ENCODE measurements at places on chromosomes 3 and 15. TPM values are rescaled to one million over a fixed set of nuclear protein-coding genes. Genes with fewer than 3 reads are reported as not detected.
A peak's percentile ranks its signal among the peaks of the same experiment; 100 is the strongest.

STAC gene
- not detected for polyA plus RNA-seq

EPHA6 gene
- polyA plus RNA-seq = not detected

- no peaks in the 10 kb centered on the region for H3K4me1 ChIP-seq
- no peak for DNase-seq
- H3K36me3 ChIP-seq = no peaks in the 10 kb centered on the region
- no peak overlapping the region for H3K27ac ChIP-seq
- H3K4me3 ChIP-seq = no peak overlapping the region
Observed at GRCh38 chr3:175447521-175447920, 588.4 kb downstream of the NAALADL2 start.

- H3K4me1 ChIP-seq = peaks cover 77% of the 10 kb centered on the region
- DNase-seq = no peak
- no peaks in the 10 kb centered on the region for H3K27me3 ChIP-seq
- peaks cover 67% of the 10 kb centered on the region for H3K36me3 ChIP-seq
- no peak overlapping the region for H3K4me3 ChIP-seq
Observed at GRCh38 chr3:187042874-187043458, 96.3 kb downstream of the RPL39L start.

OR5K2 gene
- not detected for polyA plus RNA-seq

- no peaks in the 10 kb centered on the region for H3K27me3 ChIP-seq
- H3K36me3 ChIP-seq = no peaks in the 10 kb centered on the region
- no peaks in the 10 kb centered on the region for H3K4me1 ChIP-seq
- DNase-seq = no peak
- no peak overlapping the region for H3K27ac ChIP-seq
Observed at GRCh38 chr3:189748046-189748445, 116.9 kb downstream of the TP63 start.

GRCh38 chr3:170090601-170090981 lies 52.8 kb downstream of the GPR160 start:
- no peaks in the 10 kb centered on the region for H3K27me3 ChIP-seq
- peaks cover 13% of the 10 kb centered on the region for H3K36me3 ChIP-seq
- peaks cover 4% of the 10 kb centered on the region for H3K4me1 ChIP-seq
- no peak overlapping the region for H3K4me3 ChIP-seq
- H3K27ac ChIP-seq = peak overlapping the region; percentile 40
- DNase-seq = no peak
